NCI-H2081 (cell line): ENCODE measurements at places on chromosomes 3 and 15.
A peak's percentile ranks its signal among the peaks of the same experiment; 100 is the strongest.

DNA sequence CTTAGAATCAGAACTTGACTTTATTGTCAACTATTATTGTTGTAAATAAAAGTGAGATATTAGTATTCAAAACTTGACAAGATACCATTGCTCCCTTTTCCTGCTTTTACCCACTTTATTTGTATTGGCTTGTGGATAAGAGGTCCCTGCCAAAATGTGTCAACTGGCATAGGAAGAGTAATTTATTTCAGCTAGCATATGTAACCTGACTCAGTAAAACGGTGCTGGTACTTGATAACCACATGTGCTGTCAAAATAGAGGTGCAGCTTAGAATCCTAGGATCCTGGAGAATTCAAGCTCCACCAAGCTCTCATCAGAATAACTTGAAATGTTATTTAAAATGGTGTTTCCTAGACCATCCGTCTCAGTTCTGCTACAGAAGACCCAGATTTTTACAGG, 90.2 kb upstream of the TGFBR2 start:
- DNase-seq: peak; percentile 55

DNA sequence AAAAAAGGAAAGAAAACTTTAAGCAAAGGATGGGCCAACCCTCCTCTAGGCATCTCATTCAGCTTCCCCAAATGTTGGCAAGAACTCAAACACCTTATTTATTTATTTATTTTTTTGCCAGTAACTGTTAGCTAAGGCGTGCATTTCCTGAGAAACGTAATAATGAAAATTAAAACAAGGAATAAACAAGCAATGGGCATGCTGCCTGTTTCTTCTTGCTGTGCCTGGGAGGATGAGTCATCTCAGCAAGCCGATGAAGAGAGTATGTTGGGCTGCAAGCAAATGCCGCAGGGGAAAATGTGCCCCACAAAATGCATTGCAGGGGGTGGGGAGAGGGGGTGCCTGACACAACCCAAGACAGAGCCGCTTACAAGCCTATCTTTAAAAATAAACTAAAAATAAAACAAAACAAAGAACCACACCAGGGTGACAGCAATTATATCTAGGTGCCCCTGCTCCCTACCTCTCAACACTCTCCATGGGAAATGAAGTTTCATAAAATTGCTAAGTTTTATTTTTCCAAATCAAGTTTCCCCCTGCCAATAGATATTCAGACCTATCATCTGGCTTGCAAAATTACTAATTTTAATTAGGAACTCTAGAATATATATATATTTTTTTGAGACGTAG, 40.3 kb downstream of the EIF4E3 start:
- no peak for DNase-seq

- DNase-seq: no peak
These were observed 11.6 kb downstream of the MYL3 start for GRCh38 chr3:46851364-46852333.

GRCh38 chr3:34727700-34728099, 911.6 kb upstream of the ARPP21 start:
- no peak for DNase-seq

- no peak for DNase-seq
These were observed 122.7 kb downstream of the B3GALNT1 start for GRCh38 chr3:160982491-160982890.

GRCh38 chr3:152839511-152839910, 4.6 kb downstream of the P2RY1 start:
- DNase-seq: no peak

GRCh38 chr3:196298521-196298920, 11.0 kb upstream of the PCYT1A start:
- no peak for DNase-seq

- no peak for DNase-seq
These were observed 67.7 kb downstream of the USF3 start for GRCh38 chr3:113628788-113629187.
